ENCODE measurements at places on chromosomes 16 and 17.
A peak's percentile ranks its signal among the peaks of the same experiment; 100 is the strongest.

- DNase-seq: no peak
Measured at GRCh38 chr16:28090646-28091377, 27.3 kb upstream of the GSG1L start.

- DNase-seq: peak; percentile 27
Measured at GRCh38 chr16:931626-932500, 38.9 kb downstream of the LMF1 start.

DNA sequence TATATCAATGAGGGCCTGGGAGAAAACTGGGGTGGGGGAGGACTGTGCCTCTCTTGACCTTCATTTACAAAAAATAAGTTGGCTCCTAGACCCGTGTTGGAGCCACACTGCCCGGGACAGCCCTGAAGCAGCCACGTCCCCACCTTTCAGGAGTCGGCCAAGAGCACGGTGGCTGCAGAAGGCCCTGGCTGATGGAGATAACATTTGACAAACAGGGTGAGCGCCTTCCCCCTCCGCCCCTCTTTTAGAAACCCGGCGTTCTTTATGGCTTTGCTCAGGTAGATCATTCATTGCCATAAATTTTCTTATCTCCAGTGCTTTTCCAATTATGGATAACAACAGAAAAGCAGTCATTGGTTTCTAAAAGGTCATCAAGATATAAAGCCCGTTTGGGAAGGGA lies 398.1 kb upstream of the TNRC6C start:
- DNase-seq: no peak

DNA sequence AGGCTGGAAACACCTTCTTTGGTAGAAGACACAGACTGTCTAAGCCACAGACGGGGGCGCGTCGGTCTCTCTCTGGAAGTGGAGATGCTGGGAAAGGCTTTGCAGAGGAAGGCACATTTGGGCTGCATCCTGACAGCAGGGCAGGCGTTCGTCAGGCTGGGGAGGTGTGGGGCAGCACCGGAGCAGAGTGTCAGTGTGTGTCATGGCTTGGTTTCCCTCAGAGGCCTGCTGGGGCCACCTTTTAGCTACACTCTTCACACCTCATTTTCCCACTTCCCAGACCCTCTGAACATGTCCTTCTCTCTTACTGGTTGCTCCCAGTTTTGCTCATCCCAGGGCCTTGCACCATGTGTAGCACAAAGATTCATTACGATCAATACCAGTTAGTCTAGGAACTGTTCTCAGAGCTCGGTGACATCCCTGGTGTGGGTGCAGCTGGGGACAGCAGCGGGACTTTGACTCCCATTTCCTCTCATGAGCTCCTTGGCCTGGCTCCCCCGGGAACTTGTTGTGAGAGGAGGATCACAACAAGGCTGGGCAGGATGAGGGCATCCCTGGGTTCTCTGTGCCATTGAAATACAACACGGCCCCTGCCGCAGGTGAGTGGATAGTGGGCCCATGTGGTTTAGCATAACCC lies 33.1 kb downstream of the SMARCE1 start:
- DNase-seq: no peak

DNA sequence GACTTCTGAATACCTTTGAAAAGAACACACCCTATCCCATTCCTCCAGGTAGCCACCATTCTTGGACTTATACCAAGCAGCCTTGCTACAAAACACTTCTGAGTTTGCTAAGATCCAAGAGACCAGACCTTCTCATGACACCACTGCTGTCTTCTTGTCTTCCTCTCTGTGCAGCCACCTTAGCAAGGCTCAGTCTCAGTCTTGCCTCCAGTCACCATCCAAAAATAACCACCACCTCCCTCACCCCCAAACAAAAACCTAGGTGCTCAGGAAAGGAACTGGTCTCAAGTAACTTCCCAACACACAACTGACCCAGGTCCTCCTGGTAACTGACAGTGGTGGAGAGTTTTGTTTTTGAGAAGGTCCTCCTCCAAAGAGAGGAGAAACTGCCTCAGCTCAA lies 90.9 kb upstream of the CORO6 start:
- DNase-seq: no peak

GRCh38 chr17:10166176-10166935 lies 32.0 kb downstream of the GAS7 start:
- no peak for DNase-seq

DNA sequence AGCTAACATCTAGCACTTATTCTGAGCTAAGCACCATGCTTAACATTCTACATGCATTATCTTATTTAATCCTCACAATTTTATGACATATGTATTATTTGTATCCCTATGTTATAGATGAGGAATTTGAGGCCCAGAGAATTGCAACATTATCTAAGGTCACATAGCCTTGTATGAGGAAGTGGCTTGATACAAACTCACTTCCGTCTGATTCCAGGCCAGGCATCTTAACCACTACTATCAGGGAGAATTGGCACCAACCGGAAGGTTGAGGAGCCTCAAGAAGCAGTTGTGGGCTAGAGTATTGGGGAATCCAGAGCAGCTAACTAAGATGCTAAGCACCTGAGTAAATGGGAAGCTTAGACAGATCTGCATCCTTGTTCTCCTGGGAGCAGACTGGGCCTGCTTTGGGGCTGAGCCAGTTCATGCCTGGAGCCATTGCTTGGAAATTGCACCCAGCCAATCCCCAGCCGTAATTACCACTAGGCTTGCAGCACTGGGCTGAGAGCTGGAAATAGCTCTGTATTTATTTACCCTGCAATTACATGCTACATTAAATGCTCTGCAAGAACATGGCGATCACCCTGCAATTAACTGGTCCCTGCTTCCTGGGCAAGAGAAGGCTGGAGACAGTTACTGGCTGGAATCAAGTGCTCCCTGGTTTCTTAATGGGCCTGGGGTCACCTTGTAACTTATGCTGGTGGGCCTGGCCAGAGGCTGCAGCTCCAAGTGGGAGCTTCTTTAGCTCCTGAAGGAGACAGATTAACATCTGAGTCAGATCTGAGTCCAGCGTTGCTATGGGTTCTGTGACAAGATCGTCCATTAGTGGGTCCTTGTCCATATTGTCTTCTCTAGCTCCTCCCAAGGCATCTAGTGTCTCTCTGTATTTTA lies 273.1 kb upstream of the CCL2 start:
- peak; percentile 67 for DNase-seq

GRCh38 chr16:57486858-57487834 lies 853 bp upstream of the DOK4 start:
- DNase-seq: no peak

DNA sequence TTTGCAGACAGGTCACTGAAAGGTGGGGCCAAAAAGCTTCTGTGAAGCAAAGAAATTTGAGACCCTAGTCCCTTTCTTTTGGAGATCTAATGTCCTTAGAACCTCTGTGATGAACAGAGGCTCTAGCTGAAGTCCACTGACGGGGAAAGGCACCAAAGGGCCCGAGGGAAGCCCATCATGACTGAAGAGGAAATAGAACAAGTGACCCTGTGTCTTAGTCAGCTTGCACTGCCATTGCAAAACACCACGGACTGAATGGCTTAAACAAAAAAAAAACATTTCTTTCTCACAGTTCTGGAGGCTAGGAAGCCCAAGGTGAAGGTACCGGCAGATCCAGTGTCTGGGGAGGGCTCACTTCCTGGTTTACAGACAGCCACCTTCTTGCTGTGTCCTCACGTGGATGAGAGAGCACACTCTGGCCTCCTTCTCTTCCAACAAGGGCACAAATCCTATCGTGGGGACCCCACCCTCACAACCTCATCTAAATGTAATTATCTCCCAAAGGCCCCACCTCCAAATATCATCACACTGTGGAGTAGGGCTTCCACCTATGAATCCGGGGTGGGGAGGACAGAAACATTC lies 24.3 kb upstream of the ASGR2 start:
- no peak for DNase-seq

DNA sequence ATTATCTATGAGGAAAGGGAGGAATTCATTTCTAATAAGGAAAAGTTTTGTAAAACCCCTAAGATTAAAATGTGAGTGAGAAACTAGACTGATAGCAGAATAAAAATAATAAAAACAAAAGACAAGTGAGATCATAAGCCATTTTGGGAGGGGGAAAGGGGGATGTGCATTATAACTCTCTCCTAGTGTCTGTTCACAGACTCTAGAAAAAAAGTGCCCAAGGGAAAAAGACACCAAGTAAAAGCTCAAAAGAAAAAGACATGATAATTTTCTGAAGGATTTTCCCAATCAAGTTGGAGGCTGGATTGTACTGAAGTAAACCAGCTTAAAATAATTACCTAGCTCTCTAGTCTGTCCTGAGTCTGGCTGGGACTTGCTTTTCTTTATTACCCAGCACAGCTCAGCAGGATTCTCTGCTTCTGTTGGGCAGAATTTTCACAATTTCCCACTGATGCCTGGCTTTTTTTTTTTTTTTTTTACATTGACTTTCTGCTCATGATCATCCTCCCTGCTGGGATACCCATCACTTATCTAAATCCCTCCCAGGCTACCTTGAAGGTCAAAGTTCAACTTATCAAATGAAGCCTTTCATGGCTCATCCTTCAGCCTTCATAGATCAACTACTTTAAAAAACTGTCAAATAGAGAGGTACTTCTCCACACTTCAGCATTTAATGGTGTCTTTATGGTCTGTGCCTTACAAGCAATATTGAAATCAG lies 124.2 kb upstream of the KCNJ16 start:
- DNase-seq: no peak

DNA sequence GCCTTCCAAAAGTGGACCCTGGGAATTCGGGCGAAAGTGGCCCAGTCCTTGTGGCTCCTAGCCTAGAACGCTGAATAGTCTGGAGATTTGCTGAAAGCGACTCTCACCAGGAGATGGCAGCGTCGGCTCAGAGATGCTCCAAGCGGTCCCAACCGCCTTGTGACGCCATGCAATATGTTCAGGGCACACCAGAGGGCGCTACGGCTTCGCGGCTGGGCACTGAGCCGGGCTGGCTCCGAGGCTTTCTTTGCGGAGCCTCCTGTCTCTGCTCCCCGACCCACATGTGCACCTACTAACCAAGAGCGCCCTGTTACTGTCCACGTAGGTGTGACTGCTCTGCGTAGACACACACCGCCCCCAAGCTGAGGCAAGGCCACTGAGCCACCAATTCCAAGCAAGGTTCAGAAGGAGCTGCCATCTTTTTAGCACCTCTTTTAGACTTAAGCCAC lies 36.9 kb downstream of the SYCE1L start:
- peak; percentile 83 for DNase-seq

- DNase-seq: no peak
Measured at GRCh38 chr17:78583091-78583490, 5.9 kb upstream of the DNAH17 start.

DNA sequence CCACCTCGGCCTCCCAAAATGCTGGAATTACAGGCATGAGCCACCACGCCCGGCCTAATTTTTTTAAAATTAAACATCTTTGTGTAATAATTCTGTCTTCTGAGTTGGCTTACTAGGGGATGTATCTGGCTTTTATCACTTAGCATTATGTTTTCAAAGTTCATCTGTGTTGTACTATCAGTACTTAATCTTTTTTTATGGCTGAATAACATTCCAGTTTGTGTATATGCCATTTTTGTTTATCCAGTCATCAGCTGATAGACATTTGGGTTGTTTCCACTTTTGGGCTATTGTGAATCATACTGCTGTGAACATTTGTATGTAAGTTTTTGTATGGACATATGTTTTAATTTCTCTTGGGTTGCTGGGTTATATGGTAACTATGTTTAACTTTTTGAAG lies 69.0 kb downstream of the CHD9 start:
- DNase-seq: no peak

DNA sequence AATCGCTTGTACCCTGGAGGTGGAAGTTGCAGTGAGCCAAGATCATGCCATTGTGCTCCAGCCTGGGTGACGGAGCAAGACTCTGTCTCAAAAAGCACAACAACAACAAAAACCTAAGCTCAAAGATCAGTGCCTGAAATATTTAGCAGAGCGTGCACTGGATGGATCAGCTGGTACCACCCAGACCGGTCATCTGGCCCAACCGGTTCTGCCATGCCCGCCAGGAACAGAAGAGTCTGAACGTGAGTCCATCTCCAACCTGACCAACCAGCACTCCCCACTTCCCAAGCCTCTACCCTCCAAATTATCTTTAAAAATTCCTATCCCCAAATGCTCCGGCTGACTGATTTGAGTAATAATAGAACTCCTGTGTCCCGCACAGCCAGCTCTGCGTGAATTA lies 1.5 kb upstream of the UQCC4 start:
- no peak for DNase-seq

DNA sequence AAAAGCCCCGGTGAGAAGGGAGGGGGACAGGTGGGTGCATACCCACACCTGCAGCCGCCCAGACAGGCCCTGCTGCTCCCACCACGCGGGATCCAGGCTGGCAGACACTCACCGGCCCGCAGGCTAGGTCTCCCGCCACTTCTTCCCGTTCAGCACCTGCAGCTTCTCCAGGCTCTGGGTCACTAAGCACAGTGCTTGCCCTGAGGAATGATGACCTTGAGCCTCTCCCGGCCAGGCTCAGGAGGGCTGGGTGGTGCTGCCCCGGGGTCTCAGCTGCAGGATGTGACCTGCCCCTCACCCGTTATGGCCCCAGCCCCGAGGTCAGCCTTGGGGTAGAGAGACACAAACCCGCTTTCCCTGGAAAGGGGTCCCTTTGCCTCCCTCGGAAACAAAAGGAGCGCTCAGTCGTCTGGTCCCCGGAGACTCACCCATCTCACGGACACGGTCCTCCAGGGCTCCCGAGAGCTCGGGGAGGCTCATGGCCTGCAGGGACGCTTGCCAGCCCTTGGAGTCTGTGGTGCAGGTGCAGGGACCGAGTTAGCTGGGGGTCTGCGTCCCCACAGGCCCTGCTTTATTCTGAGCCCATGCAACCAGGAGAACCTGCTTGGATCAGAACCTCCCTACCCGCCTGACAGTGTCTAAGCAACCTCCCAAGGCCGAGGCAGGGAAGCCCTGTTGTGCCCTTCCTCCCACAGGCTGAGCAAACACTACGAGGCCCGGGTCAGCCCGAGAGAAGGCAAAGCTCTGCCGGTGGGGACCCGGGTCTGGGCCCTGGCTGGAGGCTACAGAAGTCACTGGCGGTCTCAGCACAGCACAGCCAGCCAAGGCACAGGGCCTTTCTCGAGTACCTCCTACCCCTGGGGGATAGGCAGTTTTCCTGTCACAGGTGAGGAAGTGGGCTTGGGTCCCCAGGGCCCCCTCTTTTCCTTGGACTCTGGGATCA lies 3.8 kb downstream of the NUDT16L1 start:
- no peak for DNase-seq

- DNase-seq: no peak
Measured at GRCh38 chr16:89707695-89708094, 6.2 kb upstream of the SPATA2L start.

- no peak for DNase-seq
Measured at GRCh38 chr17:11924076-11924475, 73.2 kb downstream of the ZNF18 start.

- DNase-seq: no peak
Measured at GRCh38 chr17:56781906-56782305, 51.8 kb downstream of the C17orf67 start.

GRCh38 chr16:86508028-86508946 lies 2.0 kb upstream of the FOXF1 start:
- DNase-seq: no peak

- DNase-seq: no peak
Measured at GRCh38 chr17:67834634-67835033, 9.3 kb downstream of the BPTF start.

DNA sequence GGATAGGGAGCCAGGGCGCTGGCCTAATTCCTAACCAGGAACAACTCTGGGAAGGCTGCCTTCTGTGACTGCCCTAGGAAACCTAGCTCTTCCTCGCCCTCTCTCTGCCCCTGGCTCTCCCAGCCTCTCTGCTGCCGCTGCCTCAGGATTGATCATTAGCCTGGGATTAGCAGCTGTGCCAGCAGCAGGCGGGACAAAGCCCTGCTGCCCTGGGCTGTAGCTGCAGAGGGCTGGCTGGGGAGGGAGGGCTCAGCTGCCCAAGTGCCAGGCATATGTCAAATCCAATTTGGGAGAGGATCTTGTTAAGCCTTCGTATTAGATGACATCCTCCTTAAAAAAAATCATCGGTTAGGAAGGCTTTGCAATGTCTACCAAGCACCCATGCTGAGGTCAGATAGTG lies 144.8 kb upstream of the CCL2 start:
- DNase-seq: no peak
